ENCODE measurements at places on chromosomes 3 and 15. TPM values are rescaled to one million over a fixed set of nuclear protein-coding genes. Genes with fewer than 3 reads are reported as not detected.

The SLC12A1 gene
- not detected for total RNA-seq

GRCh38 chr3:139957844-139958243, 22.9 kb downstream of the CLSTN2 start:
- H3K36me3 ChIP-seq: no peaks in the 10 kb centered on the region
- no peak overlapping the region for H3K27ac ChIP-seq
- no peaks in the 10 kb centered on the region for H3K27me3 ChIP-seq
- H3K4me1 ChIP-seq: no peaks in the 10 kb centered on the region

DNA sequence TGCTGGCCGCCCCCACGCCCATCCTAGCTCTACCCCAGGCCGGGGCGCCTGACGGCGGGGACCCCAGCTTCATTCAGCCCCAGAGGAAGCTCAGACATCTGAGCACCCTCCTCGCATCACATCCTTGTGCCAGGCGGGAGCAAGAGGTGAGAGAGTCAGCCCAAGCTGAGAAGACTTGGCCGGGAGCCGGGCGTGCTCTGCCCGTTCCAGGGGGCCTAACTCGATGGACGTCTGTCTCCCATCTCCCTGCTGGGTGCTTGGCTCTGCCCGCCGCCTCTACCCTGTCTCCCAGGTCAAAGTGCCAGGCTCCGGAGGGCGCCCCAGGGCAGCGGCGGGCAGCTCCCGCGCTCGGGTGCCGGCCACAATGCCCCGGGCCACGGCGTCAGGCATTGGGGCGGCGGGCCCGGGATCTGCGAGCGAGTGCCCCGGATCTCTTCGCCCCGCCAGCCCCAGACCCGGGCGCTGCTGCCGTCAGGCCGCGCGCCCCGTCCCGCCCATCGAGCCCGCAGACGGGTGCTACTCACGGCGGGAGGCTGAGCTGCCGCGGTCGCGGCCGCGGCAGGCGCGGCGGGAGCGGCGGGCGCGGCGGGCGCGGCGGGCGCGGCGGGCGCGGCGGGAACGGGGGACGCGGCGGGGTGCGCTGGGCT, 388 bp downstream of the DAPK2 start:
- H3K4me3 ChIP-seq: peak overlapping the region; percentile 70
- peaks cover 41% of the 10 kb centered on the region for H3K4me1 ChIP-seq
- peak overlapping the region; percentile 75 for H3K27ac ChIP-seq
- no peaks in the 10 kb centered on the region for H3K27me3 ChIP-seq
- DNase-seq: no peak
- no peaks in the 10 kb centered on the region for H3K36me3 ChIP-seq

DNA sequence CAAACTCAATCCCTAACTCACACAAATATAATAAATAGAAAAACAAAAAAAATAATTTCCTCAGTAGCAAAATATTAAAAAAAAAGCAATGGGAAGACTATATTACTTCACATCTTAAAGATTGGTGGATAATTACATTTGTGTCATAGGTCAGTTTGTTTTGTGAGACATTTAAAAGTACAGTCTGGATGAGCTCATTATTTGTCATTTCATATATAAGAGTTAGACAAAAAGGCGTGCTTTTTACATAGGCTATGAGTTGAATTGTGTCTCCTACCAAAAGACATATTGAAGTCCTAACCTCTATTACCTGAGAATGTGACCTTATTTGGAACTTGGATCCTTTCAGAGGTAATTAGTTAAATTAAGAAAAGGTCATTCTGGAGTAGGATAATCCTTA, 710.1 kb upstream of the CBLB start:
- no peaks in the 10 kb centered on the region for H3K27me3 ChIP-seq
- DNase-seq: no peak
- H3K4me3 ChIP-seq: no peak overlapping the region
- no peaks in the 10 kb centered on the region for H3K36me3 ChIP-seq
- H3K4me1 ChIP-seq: no peaks in the 10 kb centered on the region

GRCh38 chr15:86591994-86592735, 512.5 kb downstream of the AGBL1 start:
- no peak overlapping the region for H3K27ac ChIP-seq
- H3K4me3 ChIP-seq: no peak overlapping the region
- no peak for DNase-seq
- no peaks in the 10 kb centered on the region for H3K27me3 ChIP-seq

DNA sequence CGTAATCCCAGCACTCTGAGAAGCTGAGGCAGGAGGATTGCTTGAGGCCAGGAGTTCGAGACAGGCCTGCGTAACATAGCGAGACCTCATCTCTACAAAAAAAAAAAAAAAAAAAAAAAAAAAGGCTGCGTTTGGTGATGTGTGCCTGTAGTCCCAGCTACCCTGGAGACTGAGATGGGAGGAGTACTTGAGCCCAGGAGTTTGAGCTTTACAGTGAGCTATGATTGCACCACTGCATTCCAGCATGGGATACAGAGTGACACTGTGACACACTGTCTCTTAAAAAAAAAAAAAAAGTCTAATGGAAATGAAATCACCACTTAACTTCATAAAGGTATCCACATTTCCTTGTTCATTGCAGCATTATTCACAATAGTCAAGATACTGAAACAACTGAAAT, 65.5 kb downstream of the THBS1 start:
- no peak for DNase-seq
- no peaks in the 10 kb centered on the region for H3K36me3 ChIP-seq
- no peak overlapping the region for H3K4me3 ChIP-seq

The INKA1 gene
- 12.5 TPM for total RNA-seq

- no peak for DNase-seq
- no peak overlapping the region for H3K4me3 ChIP-seq
- H3K4me1 ChIP-seq: no peaks in the 10 kb centered on the region
- no peaks in the 10 kb centered on the region for H3K36me3 ChIP-seq
- no peak overlapping the region for H3K27ac ChIP-seq
These were observed 3.2 kb downstream of the GPR171 start for GRCh38 chr3:151199554-151200438.

The MAGEL2 gene
- total RNA-seq: 2.0 TPM

- H3K36me3 ChIP-seq: no peaks in the 10 kb centered on the region
- no peak overlapping the region for H3K27ac ChIP-seq
- no peaks in the 10 kb centered on the region for H3K27me3 ChIP-seq
- H3K4me3 ChIP-seq: no peak overlapping the region
These were observed 73.8 kb downstream of the LIPC start for GRCh38 chr15:58505581-58505980.

- DNase-seq: no peak
- H3K27me3 ChIP-seq: no peaks in the 10 kb centered on the region
- no peaks in the 10 kb centered on the region for H3K4me1 ChIP-seq
- no peak overlapping the region for H3K27ac ChIP-seq
- H3K4me3 ChIP-seq: no peak overlapping the region
These were observed 138.9 kb upstream of the COL8A1 start for GRCh38 chr3:99499235-99500158.

GRCh38 chr3:38645076-38645475, 4.4 kb downstream of the SCN5A start:
- H3K36me3 ChIP-seq: no peaks in the 10 kb centered on the region
- H3K4me3 ChIP-seq: no peak overlapping the region
- H3K4me1 ChIP-seq: no peaks in the 10 kb centered on the region
- DNase-seq: no peak
- no peaks in the 10 kb centered on the region for H3K27me3 ChIP-seq

The BNC1 gene
- total RNA-seq: 18.2 TPM

DNA sequence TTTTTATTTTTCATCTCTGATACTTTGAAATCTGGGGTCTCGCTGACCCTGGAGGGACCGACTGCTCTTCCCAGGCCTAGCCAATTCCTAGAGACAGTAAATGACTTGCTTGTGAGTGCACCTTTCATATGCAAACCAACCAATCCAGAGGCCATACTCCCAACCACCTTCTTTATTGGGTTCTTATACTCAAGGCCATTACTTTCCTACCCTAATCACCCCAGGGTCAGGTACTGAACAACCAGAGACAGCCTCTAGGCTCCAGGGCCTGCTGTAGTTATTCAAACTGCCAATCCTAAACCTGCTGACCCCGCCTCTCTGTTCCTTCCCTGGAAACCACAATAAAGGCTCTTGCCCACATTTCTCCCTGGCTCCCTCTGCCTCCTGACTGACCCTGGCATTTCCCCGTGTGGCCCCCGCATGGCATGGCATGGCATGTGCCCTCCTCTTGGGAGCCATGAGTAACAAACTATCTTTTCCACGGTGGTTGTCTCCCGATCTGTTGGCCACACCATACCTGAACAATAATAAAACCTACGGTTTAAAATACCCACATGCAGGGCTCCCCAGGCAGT, 42.9 kb downstream of the ADCY5 start:
- no peak overlapping the region for H3K4me3 ChIP-seq
- peaks cover 6% of the 10 kb centered on the region for H3K4me1 ChIP-seq

The CEMIP gene
- total RNA-seq: 0.74 TPM

The MST1R gene
- total RNA-seq: 38.1 TPM

GRCh38 chr15:50907601-50908208, 778 bp upstream of the AP4E1 start:
- DNase-seq: no peak
- H3K4me1 ChIP-seq: peaks cover 33% of the 10 kb centered on the region
- peak overlapping the region; percentile 79 for H3K4me3 ChIP-seq
- no peaks in the 10 kb centered on the region for H3K27me3 ChIP-seq
- peak overlapping the region; percentile 96 for H3K27ac ChIP-seq
- no peaks in the 10 kb centered on the region for H3K36me3 ChIP-seq

DNA sequence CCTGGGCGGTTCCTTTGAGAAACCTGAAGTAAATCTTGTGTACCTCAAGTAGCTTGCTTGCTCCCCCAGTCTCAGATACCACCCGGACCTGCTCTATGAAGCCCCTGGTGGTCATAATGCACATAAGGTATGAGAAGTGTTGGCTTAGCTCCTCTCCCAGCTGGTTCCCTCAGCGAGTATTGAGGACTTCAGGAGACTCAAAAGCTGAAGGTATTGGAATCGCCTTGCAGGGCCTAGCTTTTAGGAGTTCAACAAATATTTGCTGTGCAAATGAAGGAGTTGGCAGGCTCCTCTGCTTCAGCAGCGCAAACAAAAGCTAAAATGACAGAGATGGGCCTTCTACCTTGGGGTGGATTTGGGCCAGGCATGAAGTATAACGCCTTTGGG, 1.7 kb downstream of the CMTM8 start:
- no peaks in the 10 kb centered on the region for H3K27me3 ChIP-seq
- H3K4me3 ChIP-seq: no peak overlapping the region
- no peak for DNase-seq
- H3K36me3 ChIP-seq: no peaks in the 10 kb centered on the region

- DNase-seq: no peak
- H3K4me3 ChIP-seq: no peak overlapping the region
- no peaks in the 10 kb centered on the region for H3K4me1 ChIP-seq
- H3K36me3 ChIP-seq: no peaks in the 10 kb centered on the region
These were observed 69.5 kb upstream of the TUSC7 start for GRCh38 chr3:116640109-116640508.

- H3K27ac ChIP-seq: no peak overlapping the region
- DNase-seq: no peak
- no peak overlapping the region for H3K4me3 ChIP-seq
- H3K27me3 ChIP-seq: no peaks in the 10 kb centered on the region
- H3K36me3 ChIP-seq: no peaks in the 10 kb centered on the region
These were observed 71.6 kb downstream of the LRTM1 start for GRCh38 chr3:54856271-54856670.

DNA sequence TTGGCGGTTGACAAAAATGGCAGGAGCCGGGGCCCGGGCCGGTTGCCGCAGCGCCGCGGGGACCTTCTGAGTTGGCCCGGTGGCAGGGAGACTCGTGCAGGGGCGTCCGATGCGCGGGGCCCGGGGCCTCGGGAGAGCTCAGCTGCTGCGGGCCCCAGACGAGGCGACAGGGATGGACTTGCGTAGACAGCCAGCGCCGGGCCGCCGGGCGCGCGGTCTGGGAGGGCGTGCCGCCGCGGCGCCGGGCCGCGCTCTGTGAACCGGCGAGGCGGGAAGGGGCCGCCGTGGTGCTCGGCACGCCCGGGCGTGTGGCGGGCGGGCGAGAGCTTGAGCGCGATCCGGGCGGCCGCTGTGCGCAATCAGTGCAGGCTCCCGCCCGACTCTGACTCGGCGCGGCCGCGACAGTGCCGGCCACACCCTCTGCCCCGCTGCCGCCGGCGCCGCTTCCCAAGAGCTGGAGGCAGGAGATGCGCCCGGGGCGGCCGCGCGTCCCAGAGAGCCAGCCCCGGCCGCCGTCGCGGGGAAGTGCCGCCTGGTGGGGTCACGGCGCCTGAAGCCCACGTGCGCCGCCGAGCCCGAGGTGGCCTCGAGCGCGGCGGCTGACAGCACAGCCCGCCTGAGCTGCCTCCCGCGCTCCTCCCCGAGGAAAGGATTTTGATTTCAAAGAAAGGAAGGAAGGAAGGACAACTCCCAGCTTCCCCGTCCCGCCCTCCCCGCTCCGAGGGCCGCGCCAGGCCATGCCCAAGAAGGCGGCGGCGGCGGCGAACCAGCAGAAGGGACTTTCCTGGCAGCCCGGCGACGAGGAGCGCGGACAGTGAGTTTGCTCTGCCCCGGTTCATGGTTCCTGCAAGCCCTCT, 657 bp downstream of the TLNRD1 start:
- H3K36me3 ChIP-seq: peaks cover 17% of the 10 kb centered on the region
- no peak for DNase-seq
- peak overlapping the region; percentile 96 for H3K4me3 ChIP-seq

- no peaks in the 10 kb centered on the region for H3K27me3 ChIP-seq
- no peaks in the 10 kb centered on the region for H3K4me1 ChIP-seq
- no peaks in the 10 kb centered on the region for H3K36me3 ChIP-seq
These were observed 371.3 kb downstream of the EPHB1 start for GRCh38 chr3:135166266-135166825.

GRCh38 chr3:115712871-115713270, 89.6 kb downstream of the GAP43 start:
- H3K36me3 ChIP-seq: no peaks in the 10 kb centered on the region
- H3K27me3 ChIP-seq: no peaks in the 10 kb centered on the region
- no peak for DNase-seq
- no peak overlapping the region for H3K4me3 ChIP-seq

DNA sequence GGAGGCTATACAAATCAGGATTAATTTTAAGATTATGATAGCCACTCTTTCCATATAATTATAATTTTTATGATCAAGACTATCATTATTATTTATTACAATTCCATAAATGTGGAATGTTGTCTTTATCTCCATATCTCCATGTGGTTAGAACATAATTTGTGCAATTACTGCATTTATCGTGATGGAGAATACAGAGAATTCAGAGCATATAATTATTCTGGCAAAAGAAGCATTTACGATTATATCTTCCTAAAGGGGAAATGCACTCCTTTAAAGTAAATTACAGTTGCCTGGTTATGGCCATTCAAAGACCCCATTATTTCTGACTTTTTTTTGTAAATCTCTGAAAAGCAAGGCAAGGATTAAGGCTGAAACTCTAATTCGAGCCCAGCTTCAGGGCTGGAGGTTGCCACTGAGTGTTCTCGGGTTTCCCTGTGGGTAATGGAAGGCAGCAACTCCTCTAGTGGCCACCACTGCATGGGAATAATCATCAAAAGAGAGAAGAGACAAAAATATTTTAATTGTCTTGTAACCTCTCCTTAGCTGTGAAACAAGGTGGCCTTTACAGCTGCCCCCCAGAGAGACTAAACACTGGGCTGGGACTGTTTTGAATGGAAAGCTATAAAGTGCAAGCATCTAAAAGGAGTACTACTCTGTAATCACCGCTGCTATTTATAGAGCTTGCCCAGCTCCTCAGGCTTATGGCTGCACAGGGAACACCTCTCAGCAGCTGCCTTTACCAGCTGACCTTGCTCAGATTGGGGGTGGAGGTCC, 59.8 kb upstream of the PRTG start:
- no peaks in the 10 kb centered on the region for H3K27me3 ChIP-seq
- DNase-seq: no peak
- H3K27ac ChIP-seq: no peak overlapping the region
- no peak overlapping the region for H3K4me3 ChIP-seq
- H3K36me3 ChIP-seq: no peaks in the 10 kb centered on the region
- H3K4me1 ChIP-seq: no peaks in the 10 kb centered on the region

The C3orf22 gene
- total RNA-seq: not detected
